ENCODE measurements at places on chromosomes 7 and 10. TPM values are rescaled to one million over a fixed set of nuclear protein-coding genes. Genes with fewer than 3 reads are reported as not detected.

The FGFR2 gene
- total RNA-seq, result 77.5 TPM

The NAMPT gene
- total RNA-seq, result 98.7 TPM

The SYPL1 gene
- total RNA-seq, result 57.1 TPM

The TMEM60 gene
- total RNA-seq, result 12.6 TPM

The NEUROG3 gene
- not detected for total RNA-seq

The ATOH7 gene
- total RNA-seq, result 11.4 TPM

The PROSER2 gene
- total RNA-seq, result 7.4 TPM

The RNF32 gene
- 10.7 TPM for total RNA-seq

The SH2D4B gene
- total RNA-seq, result not detected

The GAD2 gene
- total RNA-seq, result 12.4 TPM

The C1QL3 gene
- 3.4 TPM for total RNA-seq

The TSPAN15 gene
- total RNA-seq, result 28.1 TPM

The PGAM2 gene
- total RNA-seq, result 23.7 TPM

The ASB10 gene
- total RNA-seq, result 0.44 TPM

The EEPD1 gene
- 21.3 TPM for total RNA-seq

The OPALIN gene
- not detected for total RNA-seq

The SLC35G1 gene
- total RNA-seq, result 8.0 TPM
